Melanocyte of skin (primary cell): ENCODE measurements at places on chromosomes 1 and 21. TPM values are rescaled to one million over a fixed set of nuclear protein-coding genes. Genes with fewer than 3 reads are reported as not detected.

ARHGEF16 gene
- total RNA-seq = not detected in 2 replicates

TAS1R1 gene
- not detected in 2 replicates for total RNA-seq

ZBTB17 gene
- 35.6 and 40.6 TPM in 2 replicates for total RNA-seq

PADI1 gene
- total RNA-seq = under 0.01 and 0.73 TPM in 2 replicates

AMY2B gene
- total RNA-seq = 1.0 and 2.2 TPM in 2 replicates

NECTIN4 gene
- total RNA-seq = not detected in 2 replicates

PTPRF gene
- total RNA-seq = 1.7 and 4.0 TPM in 2 replicates

ELF3 gene
- under 0.01 and 0.34 TPM in 2 replicates for total RNA-seq

ATF3 gene
- total RNA-seq = 0.62 and 4.7 TPM in 2 replicates

EXTL2 gene
- total RNA-seq = 33.3 and 39.0 TPM in 2 replicates

IQCC gene
- 1.4 and 1.8 TPM in 2 replicates for total RNA-seq

FAM72C gene
- total RNA-seq = 2.7 and 2.8 TPM in 2 replicates

MRAP gene
- not detected in 2 replicates for total RNA-seq

RIPPLY3 gene
- total RNA-seq = not detected in 2 replicates

OR6K3 gene
- total RNA-seq = not detected in 2 replicates

CR1L gene
- not detected in 2 replicates for total RNA-seq

MIS18A gene
- total RNA-seq = 5.2 and 8.4 TPM in 2 replicates

BNIPL gene
- under 0.01 TPM in 1 of 2 replicates, not detected in the other for total RNA-seq

GBP2 gene
- total RNA-seq = 12.3 and 25.9 TPM in 2 replicates

NRAS gene
- total RNA-seq = 46.5 and 69.1 TPM in 2 replicates

KCNE1 gene
- 0.34 and 1.1 TPM in 2 replicates for total RNA-seq

ANKRD35 gene
- under 0.01 TPM in 2 replicates for total RNA-seq

OR2T1 gene
- not detected in 2 replicates for total RNA-seq

TSTD1 gene
- 2.7 and 32.4 TPM in 2 replicates for total RNA-seq

RIPK4 gene
- 32.7 and 85.9 TPM in 2 replicates for total RNA-seq

SPRR2E gene
- total RNA-seq = not detected in 2 replicates

PAQR6 gene
- 0.67 and 2.9 TPM in 2 replicates for total RNA-seq

ZNF593OS gene
- not detected in 2 replicates for total RNA-seq

SAMSN1 gene
- not detected in 2 replicates for total RNA-seq

CELA2A gene
- total RNA-seq = not detected in 2 replicates

CYP4Z1 gene
- not detected in 2 replicates for total RNA-seq

NTMT2 gene
- total RNA-seq = not detected in 2 replicates

LEFTY1 gene
- not detected in 2 replicates for total RNA-seq

CNIH3 gene
- total RNA-seq = 6.5 and 24.7 TPM in 2 replicates

SAMD13 gene
- 1.00 and 4.2 TPM in 2 replicates for total RNA-seq

C1orf94 gene
- total RNA-seq = not detected in 2 replicates

PRKCZ gene
- total RNA-seq = 2.0 and 4.7 TPM in 2 replicates

DTL gene
- total RNA-seq = 16.2 and 16.7 TPM in 2 replicates

INSRR gene
- not detected in 2 replicates for total RNA-seq

NTNG1 gene
- 1.3 and 2.3 TPM in 2 replicates for total RNA-seq

STIL gene
- 26.4 and 28.3 TPM in 2 replicates for total RNA-seq

DNM3 gene
- 8.2 and 8.3 TPM in 2 replicates for total RNA-seq

PDC gene
- total RNA-seq = not detected in 2 replicates

DIRAS3 gene
- total RNA-seq = 0.33 and 9.3 TPM in 2 replicates

TRAF5 gene
- 19.9 and 20.6 TPM in 2 replicates for total RNA-seq

UBL4B gene
- not detected in 2 replicates for total RNA-seq

LEMD1 gene
- total RNA-seq = 1.1 TPM in 1 of 2 replicates, not detected in the other

PAPPA2 gene
- total RNA-seq = not detected in 2 replicates

RAB7B gene
- 4.0 and 11.0 TPM in 2 replicates for total RNA-seq

ADAMTS1 gene
- 17.6 and 19.4 TPM in 2 replicates for total RNA-seq
